ENCODE measurements at places on chromosomes 6 and 20.

DNA sequence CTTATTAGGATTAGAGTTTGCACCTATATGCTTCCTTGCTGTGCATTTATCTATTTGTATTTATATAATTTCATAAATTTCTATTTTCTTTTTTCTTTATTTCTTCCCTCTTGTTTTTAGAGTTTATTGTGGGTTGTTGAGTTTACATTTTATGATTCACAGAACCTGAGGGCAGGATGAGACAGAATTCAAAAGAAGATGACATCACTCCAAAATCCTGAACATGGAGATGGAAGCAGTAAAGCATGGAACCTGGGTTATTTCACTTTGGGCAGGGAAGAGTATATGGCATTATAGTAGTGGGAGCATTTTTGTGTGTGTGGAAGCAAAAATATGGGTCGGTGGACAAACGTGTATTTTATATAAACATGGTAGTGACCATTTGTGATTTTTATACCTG is 157.5 kb downstream of the RFX6 start:
- DNase-seq: no peak

DNA sequence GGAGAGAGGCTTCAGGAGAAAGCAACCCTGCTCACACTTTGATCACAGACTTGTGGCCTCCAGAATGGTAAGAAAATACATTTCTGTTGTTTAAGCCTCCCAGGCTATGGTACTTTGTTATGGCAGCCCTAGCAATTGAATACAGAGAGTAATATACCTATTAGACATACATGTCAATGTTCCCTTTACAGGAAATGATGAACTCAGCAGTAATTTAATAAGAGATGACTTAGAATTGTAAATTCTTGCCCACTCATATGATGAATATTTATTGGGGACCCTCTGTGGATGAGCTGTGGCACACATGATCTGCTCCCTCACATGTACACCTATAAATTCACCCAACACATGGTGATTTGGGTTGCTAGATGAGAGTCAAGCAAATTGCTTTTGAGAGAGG is 20.4 kb upstream of the FOXA2 start:
- DNase-seq: no peak

DNA sequence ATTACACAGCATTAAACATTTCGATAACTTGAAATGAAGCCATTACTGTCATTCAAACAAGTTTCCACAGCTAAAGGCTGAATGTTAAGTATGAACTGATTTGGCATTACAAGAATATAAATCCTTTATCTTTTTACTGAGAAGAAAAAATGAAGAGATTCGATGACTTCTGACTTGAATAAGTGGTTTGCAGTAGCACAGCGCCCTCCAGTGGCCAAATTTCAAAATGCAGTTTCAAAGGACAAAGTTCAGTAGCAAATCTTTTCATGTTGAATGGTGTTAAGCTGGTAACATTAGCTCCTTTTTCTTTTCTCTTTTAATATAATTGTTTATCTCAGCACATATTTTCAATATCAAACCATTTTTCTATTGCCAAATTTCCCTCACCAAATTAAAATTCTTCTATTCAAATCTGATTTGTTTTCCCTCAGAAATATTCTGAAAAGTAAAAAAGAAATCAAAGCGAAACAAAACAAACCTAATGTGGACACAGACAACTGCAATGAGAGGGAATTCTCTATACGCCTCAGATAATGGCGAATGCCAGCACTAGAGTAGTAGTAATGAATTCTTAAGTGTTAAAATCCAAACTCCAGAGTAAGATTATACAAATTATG is 145.7 kb downstream of the BTBD9 start:
- peak; percentile 97 for DNase-seq

DNA sequence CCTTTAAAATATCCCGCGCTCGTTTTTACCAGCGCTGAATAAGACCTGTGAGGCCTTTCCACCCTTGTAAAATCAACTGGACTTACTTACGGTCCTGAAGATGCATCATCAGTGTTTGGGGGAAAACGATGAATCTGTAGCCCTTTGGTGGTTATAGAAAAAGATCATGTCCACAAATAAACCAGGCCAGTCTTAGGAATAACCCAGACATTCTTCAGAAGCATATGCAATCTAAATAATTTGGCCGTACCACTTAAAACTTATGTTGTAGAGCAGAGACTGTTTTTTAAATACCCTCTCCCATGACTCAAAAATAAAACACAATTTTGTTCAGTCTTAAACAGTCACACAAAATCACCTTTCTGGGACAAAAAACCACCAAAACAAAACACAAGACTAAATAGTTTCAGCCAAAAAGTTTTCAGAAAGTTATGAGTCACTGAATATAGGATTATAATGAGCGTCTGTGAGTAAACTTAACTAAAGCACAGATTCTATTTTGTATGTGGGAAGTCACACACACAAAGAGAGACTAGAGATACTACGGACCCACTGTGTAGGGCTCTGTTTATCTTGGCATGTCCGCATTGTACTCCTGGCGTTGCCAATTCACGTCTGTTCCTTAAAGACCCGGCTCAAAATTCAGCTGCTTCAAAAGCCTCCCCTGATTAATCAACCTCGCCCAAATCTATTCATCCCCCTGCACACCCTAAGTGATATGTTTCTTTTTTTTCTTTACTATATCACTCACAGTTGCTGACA is 26.5 kb upstream of the SMOC2 start:
- no peak for DNase-seq

- DNase-seq: no peak
Observed at GRCh38 chr6:169184419-169184818, 69.2 kb downstream of the THBS2 start.

Measured in inflammatory macrophage treated with lipopolysaccharide for 1 hour (primary cell).